ENCODE measurements at places on chromosomes 13 and 19. TPM values are rescaled to one million over a fixed set of nuclear protein-coding genes. Genes with fewer than 3 reads are reported as not detected.

Gene ATCAY
- polyA plus RNA-seq = 0.01 TPM

DNA sequence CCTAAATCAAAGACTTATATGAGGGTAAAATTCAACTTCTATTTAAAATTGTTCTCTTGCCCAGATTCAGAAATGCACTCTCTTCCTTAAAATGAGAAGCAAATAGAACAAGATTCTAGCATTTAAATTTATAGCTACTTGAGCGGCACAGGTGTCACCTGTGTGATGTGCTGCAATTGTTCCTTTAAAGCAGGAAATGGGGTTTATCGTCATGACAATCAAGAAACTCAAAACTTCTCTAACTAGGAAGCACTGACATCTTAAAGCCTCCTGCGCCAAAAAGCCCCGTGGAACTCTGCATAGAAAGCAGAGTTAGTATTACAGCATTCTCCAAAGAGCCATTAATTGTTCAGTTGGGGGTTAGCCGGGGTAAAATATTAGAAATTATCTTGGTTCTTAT, 2.6 kb upstream of the OXGR1 start:
- no peak for DNase-seq

DNA sequence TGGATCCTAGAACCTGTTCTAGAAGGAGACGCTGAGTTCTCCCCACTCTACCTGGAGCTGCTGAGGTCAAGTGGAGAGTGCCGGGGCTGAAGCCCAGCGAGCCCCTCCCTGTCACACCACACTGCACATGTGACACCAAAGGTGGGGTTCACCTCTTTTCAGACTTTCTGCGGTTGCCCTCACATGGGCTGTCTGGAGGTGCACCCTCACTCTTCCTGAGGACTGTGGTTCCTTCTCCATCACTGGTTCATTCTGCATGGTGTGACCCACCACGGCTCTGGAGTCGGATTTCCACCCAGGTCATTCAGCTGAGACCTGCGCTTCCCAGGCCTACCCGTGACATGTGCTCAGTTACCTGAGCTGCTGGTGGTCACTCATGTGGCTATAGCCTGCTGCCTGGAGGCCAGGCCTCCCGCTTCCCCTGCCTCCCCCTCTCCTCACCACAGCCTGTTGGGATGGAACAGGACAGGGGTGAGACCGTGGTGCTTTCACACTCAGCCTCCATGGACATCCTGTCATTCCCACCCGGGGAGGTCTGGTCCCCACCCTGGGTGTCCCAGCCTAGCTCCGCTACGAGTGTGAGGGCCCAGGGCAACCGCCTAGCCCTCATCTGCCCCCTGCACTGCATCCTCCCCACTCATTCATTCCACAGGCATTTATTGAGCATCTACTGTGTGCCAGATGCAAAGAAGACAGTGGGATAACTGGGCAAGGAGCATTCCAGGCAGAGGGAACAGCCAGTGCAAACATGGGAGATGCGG, 605 bp upstream of the A1BG start:
- no peak for DNase-seq

GRCh38 chr19:1865172-1866010, 2.0 kb upstream of the KLF16 start:
- no peak for DNase-seq
